ENCODE measurements at places on chromosomes 1 and 21. TPM values are rescaled to one million over a fixed set of nuclear protein-coding genes. Genes with fewer than 3 reads are reported as not detected.

Gene PLA2G4A
- total RNA-seq = 2.9 TPM

GRCh38 chr21:41418956-41419680 is 6.9 kb upstream of the MX1 start:
- H3K27me3 ChIP-seq = peaks cover 6% of the 10 kb centered on the region
- no peaks in the 10 kb centered on the region for H3K36me3 ChIP-seq
- H3K4me1 ChIP-seq = peaks cover 7% of the 10 kb centered on the region
- H3K27ac ChIP-seq = no peak overlapping the region
- DNase-seq = no peak

- no peak for DNase-seq
- H3K27me3 ChIP-seq = peaks cover 6% of the 10 kb centered on the region
- no peak overlapping the region for H3K27ac ChIP-seq
- H3K4me1 ChIP-seq = no peaks in the 10 kb centered on the region
- H3K36me3 ChIP-seq = no peaks in the 10 kb centered on the region
Measured at GRCh38 chr21:35326677-35327076, 277.6 kb upstream of the RUNX1 start.

DNA sequence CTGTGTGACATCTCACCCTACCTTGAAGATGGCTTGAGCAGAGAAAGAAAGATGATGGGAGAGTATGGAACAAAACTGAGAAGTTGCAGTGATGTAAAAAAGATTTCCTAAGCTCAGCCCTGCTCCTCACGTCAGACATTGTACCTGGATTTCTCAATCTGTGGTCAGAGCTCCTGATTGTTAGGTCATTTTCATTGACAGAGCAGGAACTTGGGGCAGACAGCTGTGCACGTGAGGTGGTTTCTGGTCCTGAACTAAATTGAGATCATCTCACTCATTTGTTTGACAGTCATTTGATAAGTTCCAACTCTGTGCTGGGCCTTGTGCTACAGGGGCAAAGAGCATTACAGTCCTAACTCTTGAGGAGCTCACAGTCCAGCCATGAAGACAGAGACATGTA is 10.2 kb downstream of the TRAF3IP3 start:
- H3K4me3 ChIP-seq = no peak overlapping the region
- no peak for DNase-seq
- peaks cover 12% of the 10 kb centered on the region for H3K27me3 ChIP-seq
- peaks cover 11% of the 10 kb centered on the region for H3K4me1 ChIP-seq

DNA sequence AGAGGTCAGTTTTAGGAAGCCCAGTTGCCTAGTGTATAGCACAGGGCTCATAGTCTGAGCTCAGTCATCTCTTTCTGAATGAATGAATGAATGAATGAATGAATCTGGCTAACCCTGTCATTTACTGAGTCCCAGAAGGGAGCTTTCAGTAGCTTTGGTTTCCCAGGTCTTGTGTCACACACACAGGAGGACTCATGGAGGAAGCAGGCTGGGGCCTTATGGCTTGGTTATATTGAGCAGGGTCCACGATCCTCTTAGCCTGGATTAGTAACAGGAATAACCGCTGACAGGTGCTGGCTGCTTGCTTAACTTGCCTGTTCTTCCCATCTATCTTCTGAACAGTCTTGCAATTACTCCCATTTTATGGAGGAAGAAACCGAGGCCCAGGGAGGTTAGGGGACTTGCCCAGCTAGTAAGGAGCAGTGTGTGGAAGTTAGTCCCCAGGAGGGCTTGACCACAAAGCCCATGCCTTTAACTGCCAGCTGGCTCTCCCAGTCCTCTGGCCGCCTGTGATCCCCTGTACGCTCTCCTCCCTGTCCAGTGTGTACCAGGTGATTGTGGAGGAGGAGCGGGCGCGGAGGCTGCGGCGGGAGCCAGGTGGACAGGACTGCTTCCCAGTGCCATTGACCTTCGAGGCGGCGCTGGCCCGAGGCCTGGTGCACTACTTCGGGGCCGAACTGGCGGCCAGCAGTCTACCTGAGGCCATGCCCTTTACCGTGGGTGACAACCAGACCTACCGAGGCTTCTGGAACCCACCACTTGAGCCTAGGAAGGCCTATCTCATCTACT is 46.0 kb downstream of the PTPRU start:
- H3K36me3 ChIP-seq = peaks cover 4% of the 10 kb centered on the region
- no peak overlapping the region for H3K4me3 ChIP-seq
- DNase-seq = no peak
- no peak overlapping the region for H3K27ac ChIP-seq
- H3K27me3 ChIP-seq = no peaks in the 10 kb centered on the region
- peaks cover 5% of the 10 kb centered on the region for H3K4me1 ChIP-seq

DNA sequence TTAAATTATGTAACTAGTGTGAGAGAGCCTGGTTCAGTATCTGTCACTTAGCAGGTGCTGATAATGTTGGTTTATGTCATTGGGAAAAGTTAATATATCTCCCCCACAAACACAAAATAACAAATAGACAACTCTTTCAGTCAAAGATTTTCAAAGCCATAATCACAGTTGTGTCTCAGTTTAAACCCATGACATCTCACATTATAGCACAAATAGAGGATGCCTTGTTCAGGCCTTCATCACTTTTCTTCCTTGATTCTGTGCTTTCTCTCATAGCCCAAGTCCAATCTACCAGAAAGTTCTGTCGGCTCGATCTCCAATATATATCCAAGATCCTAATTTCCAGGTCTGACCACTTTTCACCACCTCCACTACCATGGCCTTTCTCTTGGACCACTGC is 6.2 kb upstream of the EPS15 start:
- H3K4me3 ChIP-seq = no peak overlapping the region
- no peak for DNase-seq
- no peak overlapping the region for H3K27ac ChIP-seq

DNA sequence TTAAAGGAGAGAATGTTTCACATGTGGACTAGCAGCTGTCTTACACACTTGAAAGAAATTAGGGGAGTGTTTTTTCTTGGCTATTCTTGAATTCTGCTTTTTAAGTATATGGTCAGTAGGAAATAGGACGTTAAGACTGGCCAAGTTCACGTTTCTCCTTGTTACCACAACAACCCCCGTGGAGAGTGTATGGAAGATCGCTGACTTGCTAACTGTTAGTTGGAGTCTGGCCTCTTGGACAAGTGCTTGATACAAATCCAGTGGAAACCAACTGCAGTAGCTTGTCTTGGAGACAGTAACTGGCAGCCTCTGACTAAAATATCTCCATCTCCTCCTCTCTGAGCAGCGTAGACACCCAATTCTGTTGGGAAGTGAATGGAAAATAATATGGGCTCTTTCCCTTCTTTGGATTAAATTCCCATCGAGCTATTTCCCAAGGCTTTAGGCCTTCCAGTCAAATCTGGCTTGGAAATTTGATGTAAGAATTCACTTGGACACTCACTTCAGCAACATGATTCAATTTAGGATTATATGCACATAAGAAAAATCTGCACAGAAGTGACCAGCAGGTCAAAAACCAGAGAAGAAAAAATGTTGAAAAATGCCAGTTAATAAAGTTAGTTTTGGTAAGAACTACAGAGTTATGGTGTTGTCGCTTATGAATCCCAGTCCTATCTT is 3.6 kb upstream of the NFIA start:
- H3K27ac ChIP-seq = peak overlapping the region; percentile 91
- H3K4me1 ChIP-seq = peaks cover 41% of the 10 kb centered on the region
- peak overlapping the region; percentile 88 for H3K4me3 ChIP-seq
- peaks cover 8% of the 10 kb centered on the region for H3K27me3 ChIP-seq
- no peaks in the 10 kb centered on the region for H3K36me3 ChIP-seq

DNA sequence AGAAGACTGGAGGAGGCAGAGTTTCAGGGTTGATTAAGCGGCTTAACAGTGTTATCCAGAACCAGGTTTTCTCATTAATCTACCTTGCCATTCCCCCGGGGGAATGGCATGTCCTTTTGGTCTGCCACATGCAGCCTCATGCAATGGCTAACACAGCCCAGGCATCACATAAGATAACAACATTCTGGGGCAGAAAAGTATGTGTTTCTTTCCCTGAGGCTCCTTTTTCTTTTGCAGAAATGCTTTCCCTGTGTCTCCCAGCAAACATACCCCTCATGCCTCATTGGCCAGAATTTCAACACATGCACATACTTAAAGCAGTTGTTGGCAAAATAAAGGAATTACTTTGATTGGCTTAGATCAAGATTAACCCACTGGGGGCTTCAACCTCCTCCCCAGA is 98.6 kb downstream of the OMA1 start:
- no peak overlapping the region for H3K4me3 ChIP-seq
- peaks cover 18% of the 10 kb centered on the region for H3K4me1 ChIP-seq
- no peaks in the 10 kb centered on the region for H3K36me3 ChIP-seq
- peak overlapping the region; percentile 11 for H3K27ac ChIP-seq
- DNase-seq = no peak
